ENCODE measurements at places on chromosomes 3 and 15.

DNA sequence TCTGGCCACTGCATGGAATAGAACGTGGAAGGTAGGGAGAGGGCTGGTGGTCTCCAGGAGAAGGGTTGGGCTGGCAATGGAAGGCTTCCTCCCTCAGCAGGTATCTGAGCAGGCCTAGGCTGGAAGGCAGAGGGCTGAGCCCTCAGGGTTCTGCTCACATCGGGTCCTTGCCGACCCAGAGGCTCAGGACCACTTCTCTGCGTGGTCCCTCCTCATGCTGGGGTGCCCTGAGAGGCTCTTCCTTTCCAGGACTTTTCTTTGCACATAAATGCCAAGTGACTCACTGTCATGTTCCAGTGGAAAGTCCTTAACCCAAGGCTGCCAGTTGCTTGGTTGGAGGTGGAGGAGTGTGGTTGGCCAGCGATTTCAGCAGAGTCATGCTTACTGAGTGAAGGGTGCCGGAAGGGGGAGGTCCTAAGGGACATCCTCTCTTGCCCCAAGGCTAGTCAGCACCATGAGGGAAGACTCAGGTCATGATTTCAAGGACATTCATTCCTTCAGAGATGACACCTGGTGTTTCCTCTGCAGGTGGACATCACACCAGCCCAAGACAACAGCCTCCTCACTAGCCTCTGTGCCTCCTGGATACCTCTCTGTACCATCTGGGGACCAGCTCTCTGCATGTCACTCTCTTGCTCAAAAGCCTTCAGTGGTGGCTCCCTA lies 8.2 kb downstream of the SLC6A6 start:
- no peak for DNase-seq

GRCh38 chr3:55481744-55482495 lies 5.2 kb downstream of the WNT5A start:
- DNase-seq: no peak

- DNase-seq: no peak
Observed at GRCh38 chr15:42401544-42402454, 42.5 kb downstream of the CAPN3 start.

DNA sequence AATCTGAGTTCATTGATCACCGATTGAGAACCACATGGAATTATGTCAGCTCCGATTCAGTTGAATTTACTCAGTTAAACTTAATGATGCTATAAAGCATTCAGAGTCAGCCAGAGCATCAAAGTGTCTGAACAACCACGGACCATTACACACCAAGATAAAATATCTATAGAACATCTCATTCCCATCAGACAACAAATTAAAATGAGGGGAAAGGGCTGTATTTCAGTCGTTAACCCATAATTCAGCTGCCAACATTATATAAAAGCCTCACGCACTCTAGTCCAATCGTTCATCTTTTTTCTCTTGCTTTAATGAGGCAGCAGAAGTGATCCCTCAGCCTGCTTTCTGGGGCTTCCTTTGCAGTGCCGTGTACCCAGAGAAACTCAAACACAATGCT lies 11.9 kb downstream of the CPNE4 start:
- DNase-seq: no peak

GRCh38 chr15:91849749-91850161 lies 3.8 kb upstream of the SLCO3A1 start:
- DNase-seq: peak; percentile 51

- DNase-seq: no peak
Observed at GRCh38 chr15:55343168-55343567, 24.1 kb downstream of the PIGB start.

GRCh38 chr3:194930377-194931204 lies 244.9 kb downstream of the FAM43A start:
- peak; percentile 5 for DNase-seq

- no peak for DNase-seq
Observed at GRCh38 chr3:177646749-177647148, 449.5 kb upstream of the TBL1XR1 start.

DNA sequence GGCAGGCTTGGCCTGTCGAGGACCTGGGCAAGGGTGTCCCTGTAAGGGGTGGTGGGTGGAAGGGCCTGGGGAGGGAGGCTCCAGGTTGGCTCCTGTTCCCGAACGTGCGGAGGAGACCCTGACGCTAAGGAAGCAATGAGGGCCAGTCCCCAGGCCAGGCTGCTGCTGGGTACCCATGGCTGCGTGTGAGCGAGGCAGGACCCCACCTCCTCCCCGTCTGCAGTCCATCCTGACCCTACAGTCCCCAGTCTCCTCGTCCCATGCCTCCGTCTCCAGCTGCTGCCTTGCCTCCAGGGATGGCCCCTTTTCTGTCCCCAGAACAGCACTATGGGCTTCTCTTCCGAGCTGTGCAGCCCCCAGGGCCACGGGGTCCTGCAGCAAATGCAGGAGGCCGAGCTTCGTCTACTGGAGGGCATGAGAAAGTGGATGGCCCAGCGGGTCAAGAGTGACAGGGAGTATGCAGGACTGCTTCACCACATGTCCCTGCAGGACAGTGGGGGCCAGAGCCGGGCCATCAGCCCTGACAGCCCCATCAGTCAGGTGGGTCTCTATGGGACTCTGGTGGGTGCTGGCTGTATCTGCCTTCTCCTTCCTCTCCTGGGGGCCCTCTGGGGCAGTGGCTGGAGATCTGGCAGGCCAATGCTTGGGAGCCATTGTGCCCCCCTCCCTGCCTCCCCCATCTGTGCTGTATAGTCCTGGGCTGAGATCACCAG lies 571 bp downstream of the FES start:
- DNase-seq: no peak

DNA sequence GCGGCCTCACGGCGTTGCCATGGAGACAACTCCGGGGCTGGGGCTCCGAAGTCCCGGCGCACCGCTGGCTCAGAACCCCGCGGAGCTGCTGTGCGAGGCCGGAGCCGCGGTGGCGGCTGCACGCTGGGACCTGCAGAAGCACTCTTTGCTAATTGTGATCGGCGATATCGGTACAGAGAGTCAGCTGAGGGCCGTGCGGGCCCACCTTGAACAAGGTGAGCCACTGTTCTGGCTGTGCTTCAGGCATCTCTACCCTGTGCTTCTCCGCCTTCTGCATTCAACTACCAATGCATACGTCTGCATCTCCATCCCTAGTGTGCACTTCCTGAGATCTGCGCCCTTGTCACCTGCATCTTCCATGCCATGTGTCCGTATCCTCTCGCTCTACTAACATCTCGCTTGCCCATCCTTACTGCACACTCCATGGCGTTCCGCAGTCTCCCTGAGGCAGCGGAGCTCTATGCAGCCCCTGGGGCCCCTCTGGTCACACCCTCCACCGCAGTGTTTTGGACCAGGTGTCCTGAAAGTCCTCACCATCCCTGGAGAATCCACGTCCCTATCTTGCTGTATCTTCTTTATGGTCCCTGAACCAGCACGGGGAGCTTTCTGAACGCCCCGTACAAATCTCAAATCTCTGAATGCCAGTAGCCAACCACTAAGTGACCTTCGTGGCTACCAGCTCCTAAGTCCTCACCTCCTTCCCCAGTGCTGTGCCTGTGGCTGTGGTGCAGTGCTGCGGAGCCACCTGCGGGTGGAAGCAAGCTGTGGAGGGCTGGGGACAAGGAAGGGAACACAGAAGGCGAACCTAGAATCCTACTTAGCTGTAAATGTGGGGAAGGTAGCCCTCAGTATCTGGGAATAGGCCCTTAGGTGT lies 6.2 kb upstream of the MAP1A start:
- DNase-seq: peak; percentile 75

- no peak for DNase-seq
Observed at GRCh38 chr3:45249391-45249790, 23.3 kb upstream of the TMEM158 start.

- DNase-seq: no peak
Observed at GRCh38 chr3:100072326-100073048, 41.8 kb downstream of the FILIP1L start.

DNA sequence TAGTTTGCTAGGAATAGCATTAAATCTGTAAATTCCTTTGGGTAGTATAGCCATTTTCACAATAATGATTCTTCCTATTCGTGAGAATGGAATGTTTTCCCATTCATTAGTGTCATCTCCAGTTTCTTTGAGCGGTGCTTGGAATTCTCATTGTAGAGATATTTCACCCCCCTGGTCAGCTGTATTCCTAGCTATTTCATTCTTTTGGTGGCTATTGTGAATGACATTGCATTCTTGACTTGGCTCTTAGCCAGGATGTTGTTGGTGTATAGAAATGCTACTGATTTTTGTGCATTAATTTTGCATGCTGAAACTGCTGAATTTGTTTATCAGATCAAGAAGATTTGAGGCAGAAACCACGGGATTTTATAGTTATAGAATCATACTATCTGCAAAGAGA lies 690.5 kb upstream of the ALCAM start:
- no peak for DNase-seq

GRCh38 chr15:70051948-70052633 lies 45.6 kb downstream of the TLE3 start:
- DNase-seq: no peak

- DNase-seq: peak; percentile 20
Observed at GRCh38 chr15:64653757-64654156, 121.6 kb downstream of the RBPMS2 start.

DNA sequence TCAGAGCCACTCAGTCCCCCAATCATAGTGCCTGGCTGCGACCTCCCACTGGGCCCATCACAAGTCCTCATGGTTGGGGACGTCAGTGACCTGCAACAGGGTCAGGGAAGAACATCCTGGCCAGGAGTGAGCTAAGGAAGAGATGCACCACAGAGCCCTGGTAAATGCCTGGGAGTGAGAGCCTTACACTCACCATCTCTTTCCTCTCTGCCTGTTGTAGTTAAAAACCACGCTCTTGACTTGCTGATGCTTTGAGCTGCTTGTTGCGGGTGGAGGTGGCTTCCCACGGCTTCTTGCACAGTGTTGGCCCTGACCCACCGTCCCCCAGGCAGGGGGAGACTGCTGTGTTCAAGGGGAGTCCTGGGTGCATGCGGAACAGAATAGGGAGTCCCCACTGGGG lies 91.1 kb upstream of the RGMA start:
- no peak for DNase-seq

GRCh38 chr3:135131290-135131689 lies 336.2 kb downstream of the EPHB1 start:
- no peak for DNase-seq

DNA sequence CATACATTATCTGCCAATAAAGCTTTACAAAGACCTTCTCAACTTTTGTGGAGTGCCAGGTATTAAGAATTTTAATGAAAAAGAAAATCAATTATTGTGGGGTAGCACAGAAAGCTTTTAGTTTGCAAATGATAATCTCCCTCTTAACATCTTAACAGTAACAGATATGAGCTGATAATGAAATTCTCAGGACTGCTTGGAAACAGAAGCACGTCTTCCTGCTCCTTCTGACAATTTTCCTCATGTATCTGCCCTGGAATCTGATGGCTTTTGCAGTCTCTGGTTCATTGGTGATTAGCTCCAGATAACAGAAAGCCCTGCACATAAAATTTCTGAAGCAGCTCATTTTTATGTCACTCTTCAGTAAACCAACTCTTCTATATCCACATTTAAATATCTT lies 432.4 kb upstream of the PDZRN3 start:
- no peak for DNase-seq

- DNase-seq: no peak
Observed at GRCh38 chr15:80052597-80053304, 6.7 kb upstream of the ZFAND6 start.

DNA sequence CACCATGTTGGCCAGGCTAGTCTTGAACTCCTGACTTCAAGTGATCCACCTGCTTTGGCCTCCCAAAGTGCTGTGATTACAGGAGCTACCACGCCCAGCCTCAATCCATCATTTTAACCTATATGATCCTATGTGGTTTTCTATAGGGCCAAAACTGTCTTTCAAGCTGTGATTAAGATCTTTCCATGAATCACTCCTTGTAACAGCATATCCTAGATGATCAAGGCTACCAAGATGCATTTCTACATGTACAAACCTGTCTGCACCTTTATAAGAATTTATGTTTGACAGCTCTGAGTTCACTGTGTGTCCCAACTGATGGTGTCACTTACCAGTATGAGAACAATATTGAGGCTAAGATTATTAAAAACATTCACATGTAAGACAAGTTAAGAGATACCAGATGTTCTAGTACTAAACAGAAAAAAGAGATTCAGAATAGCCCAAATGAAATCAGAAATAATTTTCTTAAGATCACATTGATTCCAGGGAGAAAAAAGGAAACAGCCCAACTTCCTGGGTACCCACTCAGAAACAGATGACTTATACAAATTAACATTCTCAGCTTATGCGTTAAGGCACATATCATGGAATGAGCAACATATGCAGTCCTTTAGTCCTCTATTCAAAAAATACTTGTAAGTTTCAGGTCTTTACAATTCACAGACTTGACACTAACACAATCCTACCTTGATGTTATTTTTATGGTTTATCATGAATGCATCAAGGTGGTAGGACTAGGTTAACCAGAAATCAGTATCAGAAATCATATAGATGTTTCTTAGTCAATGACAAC lies 24.8 kb upstream of the PPIB start:
- no peak for DNase-seq

DNA sequence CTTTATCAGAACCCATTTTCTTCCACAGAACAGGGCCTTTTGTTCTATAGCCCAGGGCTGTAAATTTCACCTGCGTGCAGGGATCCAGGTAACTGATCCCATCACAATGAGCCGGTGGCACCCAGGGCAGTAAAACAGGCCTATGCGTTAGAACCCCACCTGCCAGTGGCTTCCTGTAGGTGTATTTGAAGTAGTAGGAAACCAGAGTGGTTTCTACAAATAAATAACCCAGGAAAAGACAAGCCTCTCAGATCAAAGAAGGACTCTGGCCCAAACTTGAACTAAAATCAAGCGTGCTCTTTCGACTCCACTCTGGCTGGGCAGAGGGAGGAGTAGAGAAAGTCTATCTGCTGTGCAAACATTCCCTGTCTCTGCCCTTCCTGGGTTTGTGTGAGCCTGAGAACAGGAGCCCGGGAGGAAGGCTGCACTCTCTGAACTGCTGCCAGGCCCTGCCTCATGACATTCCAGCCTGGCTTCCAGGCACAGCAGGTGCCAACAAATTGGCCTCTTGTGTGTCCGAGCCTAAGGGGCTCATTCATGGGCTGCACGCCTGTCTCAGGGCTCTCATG lies 77.7 kb downstream of the CEMIP start:
- DNase-seq: peak; percentile 94

DNA sequence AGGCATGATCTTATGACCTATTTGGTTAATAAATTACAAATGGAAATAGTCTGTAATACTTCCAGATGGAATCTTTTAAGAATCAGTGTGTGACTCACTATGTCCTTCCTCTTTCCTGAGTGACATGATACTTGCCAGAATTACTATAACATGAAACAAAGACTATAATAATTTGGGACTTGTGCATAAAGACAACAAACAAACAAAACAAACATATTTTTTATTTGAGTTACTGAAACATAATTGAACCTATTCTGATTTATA lies 1268.1 kb downstream of the OTOL1 start:
- no peak for DNase-seq

DNA sequence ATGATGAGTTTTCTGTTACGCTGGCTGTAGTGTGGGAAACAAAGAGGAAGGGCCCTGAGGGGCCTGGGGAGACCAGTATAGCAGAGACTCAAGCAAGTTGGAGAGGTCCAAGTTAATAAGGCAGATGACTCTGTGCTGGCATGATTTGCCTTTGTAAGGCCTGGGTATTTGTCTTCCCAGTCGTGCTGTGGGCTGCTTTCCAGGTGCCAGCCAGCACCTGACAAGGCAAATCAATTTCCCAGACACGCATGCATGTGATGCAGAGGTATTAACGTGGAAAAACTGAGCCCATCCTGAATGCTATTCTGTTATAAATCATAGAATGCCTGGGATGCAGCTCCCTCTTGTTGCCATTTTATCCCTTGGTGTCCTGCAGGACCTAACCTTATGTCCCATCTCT lies 175.6 kb downstream of the MFSD1 start:
- DNase-seq: no peak
